Fibroblast of lung (primary cell): ENCODE measurements at places on chromosomes 12 and 14. TPM values are rescaled to one million over a fixed set of nuclear protein-coding genes. Genes with fewer than 3 reads are reported as not detected.

GRCh38 chr12:76627346-76628135, 68.0 kb upstream of the OSBPL8 start:
- no peak for DNase-seq

DNA sequence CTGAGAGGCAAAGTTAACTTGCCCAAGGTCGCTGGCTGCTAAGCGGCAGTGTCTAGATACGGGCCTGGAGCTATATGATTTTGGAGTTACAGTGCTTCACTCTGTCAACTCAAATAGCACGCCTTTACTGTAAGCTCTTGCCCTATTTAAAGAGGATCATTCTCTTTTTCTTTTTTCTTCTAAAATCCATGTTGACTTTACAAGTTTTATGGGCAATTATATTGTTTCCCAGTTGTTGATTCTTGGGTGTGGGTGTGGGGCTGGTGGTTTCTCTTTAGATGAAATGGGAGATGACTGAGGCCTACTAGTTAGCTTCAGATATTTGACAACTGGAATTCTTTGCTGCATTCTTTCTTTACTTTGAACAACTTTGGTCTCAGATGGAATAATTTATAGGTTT, 70.7 kb downstream of the C12orf75 start:
- DNase-seq, result no peak

- DNase-seq, result peak; percentile 84
Observed at GRCh38 chr14:58941629-58942028, 246.8 kb upstream of the DAAM1 start.

- DNase-seq, result no peak
Observed at GRCh38 chr14:55451950-55452349, 11.5 kb upstream of the TBPL2 start.

INSM2 gene
- not detected in 2 replicates for total RNA-seq

ZDHHC22 gene
- total RNA-seq, result not detected in 2 replicates

- DNase-seq, result no peak
Observed at GRCh38 chr14:92847749-92848148, 53.6 kb downstream of the GOLGA5 start.

- DNase-seq, result no peak
Observed at GRCh38 chr12:89672589-89672979, 36.1 kb downstream of the ATP2B1 start.

DNA sequence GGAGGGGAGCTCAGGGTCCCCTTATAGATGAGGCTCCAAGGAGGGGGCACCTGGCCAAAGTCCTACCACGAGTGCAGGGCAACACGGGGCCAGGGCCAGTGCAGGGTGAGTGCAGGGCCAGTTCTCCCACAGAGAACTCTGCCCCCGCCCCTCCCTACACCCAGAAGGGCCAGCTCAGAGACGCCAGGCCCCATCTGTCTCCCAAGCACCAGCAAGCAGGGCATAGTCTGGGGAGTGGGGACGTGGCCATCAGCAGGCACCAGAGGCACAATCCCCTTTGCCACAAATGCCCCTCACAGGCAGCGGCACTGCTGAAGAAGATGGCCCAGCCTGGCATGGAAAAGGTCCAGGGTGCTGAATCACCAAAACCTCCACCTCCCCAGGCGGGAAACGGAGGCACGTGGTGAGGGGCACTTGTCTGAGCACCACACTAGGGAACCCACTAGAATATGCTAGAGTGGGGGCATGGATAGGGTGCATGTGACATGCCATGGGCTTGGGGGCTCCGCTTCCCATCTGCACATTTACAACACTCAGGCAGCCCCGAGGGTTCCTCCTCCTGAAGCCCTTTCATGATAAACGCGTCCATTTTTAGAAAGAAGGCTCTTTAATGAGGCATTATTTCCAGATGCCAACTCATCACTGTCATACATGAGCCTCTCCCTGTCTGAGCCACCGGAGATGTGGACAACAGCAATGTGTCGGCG, 17.8 kb downstream of the CCDC85C start:
- no peak for DNase-seq

DNA sequence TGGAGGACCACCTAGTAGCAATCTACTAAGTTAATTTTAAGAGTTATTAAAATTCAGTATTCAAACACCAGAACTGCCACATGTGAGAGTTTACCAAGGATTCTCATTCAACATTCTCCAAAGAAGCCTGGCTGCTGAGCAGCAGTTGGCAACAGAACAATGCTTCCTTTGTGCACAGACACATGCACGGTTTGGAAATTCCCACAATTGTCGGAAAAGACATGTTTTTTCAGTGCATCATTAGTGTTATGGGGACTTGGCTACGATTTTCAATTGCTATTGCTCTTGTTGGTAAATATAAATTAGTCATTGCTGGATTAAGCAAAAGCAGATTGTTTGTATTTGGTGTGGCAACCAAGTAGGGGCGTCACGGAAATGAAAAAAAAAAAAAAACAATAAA, 22.2 kb downstream of the ST8SIA1 start:
- DNase-seq, result peak; percentile 65

DNA sequence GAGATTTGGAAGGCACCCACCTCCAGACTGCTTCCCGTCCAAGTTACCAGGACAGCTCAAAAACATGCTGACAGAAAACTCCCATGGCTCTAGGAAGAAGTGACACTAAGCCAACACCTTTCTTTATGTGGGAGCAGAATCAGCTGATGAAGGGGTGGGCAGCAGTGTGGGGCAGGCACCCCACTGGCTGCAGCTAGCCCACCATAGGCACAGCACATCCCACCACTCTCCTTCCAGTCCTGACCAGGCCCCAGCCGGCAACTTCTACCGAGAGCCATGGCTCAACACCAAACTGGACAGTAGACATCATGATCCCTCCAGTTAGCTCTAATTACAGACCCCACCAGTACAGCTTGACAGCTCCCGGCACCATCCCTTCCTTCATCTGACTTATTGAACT, 45.0 kb downstream of the SH2B3 start:
- no peak for DNase-seq

ASCL1 gene
- total RNA-seq, result not detected in 2 replicates

DNA sequence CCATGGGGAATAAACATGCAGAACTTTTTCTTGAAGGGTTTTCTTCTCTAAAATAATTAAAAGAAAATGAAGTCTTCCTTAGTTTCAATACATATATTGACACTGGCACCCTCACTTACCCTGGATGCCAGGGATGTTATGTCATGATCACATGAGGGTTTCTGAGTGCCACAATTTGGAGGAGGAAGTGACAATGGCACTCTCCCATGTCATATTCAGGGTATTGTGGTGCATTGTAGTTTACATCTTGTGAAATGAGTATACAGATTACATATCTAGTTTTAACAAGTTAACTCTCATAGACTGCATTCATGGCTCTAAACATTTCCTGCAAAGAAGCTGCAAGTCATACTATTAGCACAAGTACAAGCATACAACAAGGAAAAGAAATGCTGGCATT, 37.7 kb downstream of the CCDC177 start:
- DNase-seq, result no peak

FITM1 gene
- total RNA-seq, result under 0.01 TPM in 1 of 2 replicates, not detected in the other

ZC2HC1C gene
- 1.5 and 1.8 TPM in 2 replicates for total RNA-seq

PLA2G1B gene
- total RNA-seq, result 0.51 TPM in 1 of 2 replicates, not detected in the other

DNA sequence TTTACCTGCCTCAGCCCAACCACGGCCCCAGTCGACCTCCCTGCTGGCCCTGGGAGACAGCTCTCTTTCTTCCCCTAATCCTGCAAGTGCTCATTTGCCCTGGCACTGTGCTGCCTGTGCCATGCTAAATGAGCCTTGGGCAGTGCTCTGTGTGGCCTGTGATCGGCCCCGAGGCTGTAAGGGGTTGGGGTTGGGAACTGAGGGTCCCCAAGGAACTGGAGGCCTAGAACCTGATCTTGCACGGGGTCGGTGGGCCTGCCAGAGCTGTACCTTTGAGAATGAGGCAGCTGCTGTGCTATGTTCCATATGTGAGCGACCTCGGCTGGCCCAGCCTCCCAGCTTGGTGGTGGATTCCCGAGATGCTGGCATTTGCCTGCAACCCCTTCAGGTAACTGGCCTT, 2.8 kb downstream of the RNF31 start:
- no peak for DNase-seq

DNA sequence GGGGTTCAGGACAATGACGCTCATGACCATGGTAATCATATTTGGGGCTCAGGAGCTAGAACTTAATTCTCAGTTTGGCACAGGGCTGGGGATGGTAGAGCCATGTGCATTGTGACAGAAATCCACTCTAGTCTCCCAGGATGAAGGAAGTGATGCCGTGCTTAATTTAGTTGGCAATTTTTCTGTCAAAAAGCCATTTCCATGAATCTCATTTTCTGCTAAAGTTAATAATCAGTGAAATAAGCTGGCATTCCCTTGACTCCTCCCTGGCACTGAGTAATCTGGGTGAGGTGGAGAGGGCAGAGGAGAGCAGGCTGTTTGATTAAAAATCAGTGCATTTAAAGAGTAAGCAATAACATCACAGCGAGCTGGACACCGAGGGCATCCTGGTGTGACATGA, 45.0 kb upstream of the GPR68 start:
- no peak for DNase-seq

DNA sequence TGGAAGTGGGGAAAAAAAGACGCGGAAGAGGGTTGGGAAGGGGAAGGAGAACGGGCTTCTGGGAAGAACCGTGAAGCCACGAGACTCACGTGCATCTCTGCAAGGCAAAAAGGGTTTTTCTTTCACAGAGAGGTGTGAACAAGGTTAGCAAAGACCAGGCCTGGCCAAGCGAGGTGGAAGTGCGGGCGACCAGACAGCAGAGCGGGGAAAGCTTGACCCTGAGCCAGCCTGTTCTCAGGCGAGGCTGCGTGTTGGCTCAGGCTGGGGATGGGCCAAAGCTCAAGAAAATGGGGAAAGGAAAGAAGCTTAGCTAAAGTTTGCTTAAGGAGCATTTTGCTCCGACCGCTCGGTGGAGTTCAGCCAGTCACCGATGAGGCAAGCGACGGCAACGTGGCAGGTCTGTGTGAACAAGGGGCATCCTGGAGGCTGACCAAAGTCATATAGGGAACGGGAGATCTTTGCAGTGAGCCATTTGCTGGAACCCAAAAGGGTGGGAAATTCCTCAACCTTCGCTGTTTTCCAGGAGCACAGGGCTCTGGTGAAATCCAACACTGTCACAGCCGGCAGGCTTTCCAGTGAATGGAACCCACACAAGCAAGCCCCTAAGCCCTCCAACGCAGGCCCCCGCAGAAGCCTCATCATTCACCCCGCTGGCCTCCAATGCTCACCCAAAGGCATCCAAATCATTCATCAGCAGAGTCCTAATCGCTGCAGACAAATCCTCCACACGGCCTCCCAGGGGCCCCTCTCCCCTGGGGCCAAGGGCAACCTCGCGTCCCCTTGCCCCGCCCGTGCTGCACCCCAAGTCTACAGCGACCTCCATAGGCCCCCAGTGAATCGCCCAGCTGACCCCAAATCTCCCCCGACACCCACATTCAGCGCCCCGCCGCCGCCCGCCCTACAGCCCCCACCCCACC, 754 bp downstream of the ZNF605 start:
- DNase-seq, result peak; percentile 70

TBC1D30 gene
- 0.26 and 0.66 TPM in 2 replicates for total RNA-seq

DNA sequence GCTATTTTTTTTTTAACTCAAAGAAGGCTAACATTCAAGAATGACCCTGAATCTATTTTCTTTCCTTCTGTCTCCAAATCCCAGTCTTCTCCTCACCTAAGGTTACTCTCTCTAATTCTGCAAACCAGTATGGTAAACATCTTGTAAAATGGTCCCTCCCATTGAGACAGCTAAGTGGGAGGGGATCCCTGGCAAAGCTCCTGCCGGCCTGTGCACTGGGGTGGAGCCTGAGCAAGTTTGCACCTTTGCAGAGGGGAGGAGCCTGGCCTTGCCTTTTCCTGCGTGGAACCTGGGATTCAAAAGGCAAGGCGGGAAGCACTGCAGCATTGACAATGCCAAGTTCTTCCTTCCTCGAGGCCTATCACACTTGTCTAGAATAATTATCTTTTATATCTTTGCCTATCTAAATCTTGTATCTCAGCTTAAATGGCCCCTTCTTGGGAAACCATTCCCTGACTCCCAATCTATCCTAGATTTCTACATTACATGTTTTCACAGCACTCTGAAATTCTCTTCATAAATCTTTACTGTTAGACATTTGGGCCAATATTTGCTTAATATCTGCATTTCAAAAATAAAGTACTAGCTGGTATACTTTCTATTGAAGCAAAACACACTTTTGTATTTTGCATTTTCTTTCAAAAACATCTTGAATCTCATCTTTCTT, 83.0 kb downstream of the EPS8 start:
- DNase-seq, result no peak

NKX2-8 gene
- not detected in 2 replicates for total RNA-seq

DNA sequence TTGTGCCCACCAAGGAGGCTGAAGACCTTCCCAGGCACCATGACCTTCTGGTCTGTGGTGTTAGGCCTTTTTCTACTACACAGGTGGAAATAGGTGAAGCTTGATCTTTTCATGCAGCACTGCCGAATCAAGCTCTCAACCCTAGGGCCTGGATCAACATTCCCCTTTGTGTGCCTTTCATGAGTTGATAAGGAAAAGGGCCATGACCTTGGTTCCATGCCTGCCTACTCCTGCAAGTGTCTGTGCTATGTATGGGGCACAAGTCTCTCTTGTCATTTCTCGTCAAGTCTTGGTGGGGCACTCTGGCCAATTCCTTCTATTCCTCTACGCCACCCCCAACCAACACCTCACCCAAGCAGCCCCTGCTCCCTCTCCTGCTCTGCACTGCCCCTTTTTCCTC, 154.5 kb downstream of the SLC8A3 start:
- no peak for DNase-seq

DNA sequence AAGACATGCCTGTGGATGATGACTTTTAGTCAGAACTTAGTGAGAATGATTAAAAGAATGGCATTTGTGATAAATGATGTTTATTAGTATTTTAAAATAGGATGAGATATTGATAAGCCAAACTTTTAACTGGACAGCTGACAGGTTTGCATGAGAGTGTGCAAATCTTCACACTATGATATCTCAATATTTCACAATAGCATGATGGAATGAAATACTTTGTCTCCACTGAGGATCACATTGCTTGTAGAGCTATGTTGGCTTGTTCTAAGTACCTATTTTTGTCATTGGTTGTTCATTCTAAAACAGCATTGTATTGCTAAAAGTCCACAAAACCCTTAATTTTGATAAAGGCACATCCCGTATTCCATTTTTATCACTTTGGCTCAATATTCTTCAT, 322.1 kb downstream of the ACSS3 start:
- no peak for DNase-seq

HOXC10 gene
- total RNA-seq, result not detected in 2 replicates

- no peak for DNase-seq
Observed at GRCh38 chr12:92234533-92234932, 88.9 kb upstream of the BTG1 start.
